ENCODE measurements at places on chromosomes 7 and 10. TPM values are rescaled to one million over a fixed set of nuclear protein-coding genes. Genes with fewer than 3 reads are reported as not detected.

DNA sequence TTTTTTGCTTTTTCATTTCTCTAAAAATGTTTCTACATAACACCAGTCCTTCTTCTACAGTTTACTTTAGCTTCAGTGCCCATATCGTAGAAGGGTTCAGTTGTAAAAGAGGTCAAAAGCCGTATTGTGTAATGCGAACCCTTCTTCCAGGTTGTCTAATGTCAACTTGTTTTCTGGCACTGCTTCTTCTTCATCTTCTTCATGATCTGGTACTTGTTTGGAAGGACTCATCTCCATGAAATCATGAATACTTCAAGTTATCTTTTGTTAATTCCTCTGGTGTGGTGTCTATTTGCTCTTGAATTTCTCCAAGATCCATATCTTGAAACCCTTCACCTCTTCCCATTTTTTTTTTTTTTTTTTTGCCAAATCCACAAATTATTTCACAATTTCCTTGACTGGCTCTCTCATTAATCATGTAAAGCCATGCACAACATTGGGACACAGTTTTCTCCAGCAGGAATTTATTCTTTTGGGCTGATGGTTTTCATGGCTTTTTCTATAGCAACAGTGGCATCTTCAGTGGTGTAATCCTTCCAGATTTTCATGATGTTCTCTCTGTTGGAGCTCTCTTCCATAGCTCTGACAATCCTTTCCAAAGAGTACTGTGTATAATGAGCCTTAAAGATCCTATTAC, 85.1 kb downstream of the CPED1 start:
- no peak for DNase-seq

DNA sequence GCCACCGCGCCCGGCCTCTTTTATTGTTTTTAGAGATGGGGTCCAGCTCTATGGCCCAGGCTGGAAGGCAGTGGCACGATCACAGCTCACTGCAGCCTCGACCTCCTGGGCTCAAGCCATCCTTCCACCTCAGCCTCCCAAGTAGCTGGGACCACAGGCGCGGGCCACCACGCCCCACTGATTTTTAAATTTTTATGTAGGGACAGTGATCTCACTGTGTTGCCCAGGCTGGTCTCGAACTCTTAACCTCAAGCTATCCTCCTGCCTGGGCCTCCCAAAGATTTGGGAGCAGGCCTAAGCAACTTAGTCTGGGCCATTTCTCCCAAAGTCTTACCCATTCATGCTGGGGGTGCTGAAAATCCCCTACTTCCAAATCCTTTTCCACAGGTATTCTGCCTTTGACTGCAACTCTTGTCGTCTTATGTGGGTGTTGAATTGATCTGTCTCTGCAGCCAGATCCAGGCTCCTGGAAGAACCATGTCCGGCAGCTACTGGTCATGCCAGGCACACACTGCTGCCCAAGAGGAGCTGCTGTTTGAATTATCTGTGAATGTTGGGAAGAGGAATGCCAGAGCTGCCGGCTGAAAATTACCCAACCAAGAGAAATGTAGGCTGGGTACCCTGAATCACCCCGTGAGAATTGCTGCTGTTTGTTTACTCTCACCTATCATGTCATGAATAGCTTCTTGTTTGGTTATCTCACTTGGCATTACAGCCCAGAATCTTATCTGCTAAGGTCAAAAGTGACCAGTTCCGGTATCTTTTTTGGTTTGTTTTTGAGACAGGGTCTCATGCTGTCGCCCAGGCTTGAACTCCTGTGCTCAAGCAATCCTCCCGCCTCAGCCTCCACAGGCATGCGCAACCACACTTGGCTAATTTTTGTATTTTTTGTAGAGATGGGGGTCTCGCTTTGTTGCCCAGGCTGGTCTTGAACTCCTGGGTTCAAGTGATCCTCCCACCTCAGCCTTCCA, 1.1 kb downstream of the ZDHHC4 start:
- DNase-seq, result no peak

- no peak for DNase-seq
Measured at GRCh38 chr7:37786741-37787569, 61.4 kb upstream of the NME8 start.

- DNase-seq, result no peak
Measured at GRCh38 chr10:125955766-125956165, 59.4 kb downstream of the FANK1 start.

GRCh38 chr7:25887795-25888559, 264.0 kb upstream of the NFE2L3 start:
- no peak for DNase-seq

ICA1 gene
- total RNA-seq, result 0.34 TPM

XRCC2 gene
- total RNA-seq, result 17.2 TPM

WEE2 gene
- not detected for total RNA-seq

NUP205 gene
- total RNA-seq, result 140 TPM

SLC13A1 gene
- total RNA-seq, result not detected

PILRA gene
- total RNA-seq, result 5.8 TPM
